ENCODE measurements at places on chromosomes 3 and 15.

GRCh38 chr15:97598353-97598798, 362.1 kb upstream of the ARRDC4 start:
- DNase-seq, result no peak

GRCh38 chr15:80866936-80867335, 87.8 kb downstream of the CEMIP start:
- no peak for DNase-seq

GRCh38 chr3:71050538-71051258, 532.8 kb downstream of the FOXP1 start:
- peak; percentile 93 for DNase-seq

GRCh38 chr15:94286583-94286982, 55.2 kb downstream of the MCTP2 start:
- DNase-seq, result no peak

DNA sequence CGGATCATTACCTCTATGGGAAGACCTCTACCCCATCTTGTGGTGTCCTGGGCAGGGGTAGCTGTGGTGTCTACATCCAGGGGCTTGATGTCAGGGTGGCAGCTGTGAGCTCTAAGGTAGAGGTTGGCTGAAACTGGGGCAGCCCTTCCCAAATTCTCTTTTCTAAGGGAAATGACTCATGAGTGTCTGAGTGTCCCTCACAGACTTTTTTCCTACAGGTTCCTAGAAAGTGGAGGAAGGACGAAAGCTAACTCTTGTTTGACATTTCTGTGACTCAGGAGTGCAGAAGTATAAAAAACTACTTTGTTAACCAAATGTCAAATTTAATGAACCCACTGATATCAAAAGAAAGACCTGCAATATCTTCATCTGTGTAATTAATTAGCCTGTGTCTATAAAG, 481.5 kb downstream of the PDCD6IP start:
- no peak for DNase-seq

- peak; percentile 32 for DNase-seq
These were observed 1.4 kb downstream of the UACA start for GRCh38 chr15:70761931-70762468.

DNA sequence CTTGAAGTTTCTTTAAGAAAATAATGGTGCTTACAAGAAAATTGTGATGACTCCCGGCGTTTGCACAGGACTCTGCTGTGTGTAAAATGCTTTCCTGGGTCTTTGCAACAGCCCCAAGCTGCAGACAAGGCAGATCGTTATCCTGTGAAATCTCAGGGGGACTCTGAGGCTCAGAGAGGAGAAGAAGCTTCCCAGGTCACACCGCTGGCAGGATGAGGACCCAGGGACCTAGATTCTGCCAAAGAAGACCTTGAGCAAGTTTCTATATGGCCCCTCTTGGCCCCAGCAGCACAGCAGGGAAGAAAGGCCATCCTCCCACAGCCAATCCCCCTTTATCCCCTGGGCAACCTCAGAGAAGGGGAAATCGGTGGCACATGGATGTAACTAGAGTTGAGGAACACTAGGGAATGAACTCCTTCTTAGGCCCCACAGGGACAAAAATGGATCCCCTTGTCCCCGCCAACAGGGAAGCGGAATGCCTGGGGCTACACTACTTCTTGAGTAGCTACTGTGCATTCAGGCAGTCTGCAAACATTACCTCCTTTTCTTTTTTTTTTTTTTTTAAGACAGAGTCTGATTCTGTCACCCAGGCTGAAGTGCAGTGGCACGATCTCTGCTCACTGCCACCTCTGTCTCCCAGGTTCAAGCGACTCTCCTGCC, 72.8 kb downstream of the CPN2 start:
- no peak for DNase-seq

DNA sequence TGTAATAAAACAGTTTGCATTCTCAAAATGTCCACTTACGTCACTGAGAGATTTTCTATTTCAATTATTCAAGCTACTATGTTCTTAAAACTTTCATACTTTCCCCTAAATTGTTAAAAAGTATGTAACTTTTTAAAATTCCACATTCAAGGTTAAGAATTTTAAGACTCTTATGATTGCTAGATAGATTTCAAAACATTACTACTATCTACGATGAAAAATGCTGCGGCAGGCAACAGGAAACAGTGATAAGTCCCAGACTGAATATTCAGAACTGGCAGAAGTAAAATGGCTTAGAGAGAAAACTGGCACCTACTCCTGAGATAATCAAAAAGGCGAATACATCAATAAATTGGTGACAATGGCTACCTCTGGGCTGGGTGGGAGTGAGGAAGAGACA, 16.2 kb downstream of the ATP13A3 start:
- no peak for DNase-seq

DNA sequence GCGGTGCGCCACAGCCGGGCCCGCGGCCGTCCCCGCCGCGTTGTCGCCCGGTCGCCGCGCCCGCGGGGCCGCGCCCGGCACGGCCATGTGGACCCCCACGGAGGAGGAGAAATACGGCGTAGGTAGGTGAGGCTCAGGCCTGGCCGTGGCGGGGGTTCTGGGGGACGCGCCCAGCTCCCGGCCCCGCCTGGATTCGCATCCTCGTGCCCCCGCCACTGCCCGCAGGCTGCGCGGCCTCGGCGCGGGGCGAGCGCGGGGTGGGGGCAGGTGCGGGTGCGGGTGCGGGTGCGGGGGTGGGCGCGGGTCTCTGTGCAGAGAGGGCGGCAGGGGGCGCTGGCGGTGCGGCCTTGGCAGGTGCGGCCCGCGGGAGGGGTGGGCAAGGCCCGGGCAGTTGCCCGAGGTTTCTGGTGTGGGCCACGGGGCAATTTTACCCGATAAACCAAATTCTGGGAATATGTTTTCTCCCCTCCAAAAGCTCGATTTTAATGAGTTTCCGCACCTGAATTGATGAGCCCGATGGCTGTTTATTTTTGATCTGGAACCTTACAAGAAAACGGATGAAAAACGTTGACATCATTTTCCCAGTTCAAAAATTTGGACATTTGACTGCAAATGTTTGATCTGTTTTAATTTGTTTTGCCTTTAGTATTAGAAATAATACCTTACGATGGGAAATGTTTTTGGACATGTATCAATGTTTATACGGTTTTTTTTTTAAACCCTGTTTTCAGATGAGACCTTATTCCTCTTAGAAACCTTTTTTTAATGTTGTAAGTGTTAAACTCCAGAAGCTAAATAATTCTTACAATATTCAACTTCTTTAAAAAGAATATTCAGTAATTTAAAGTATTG, 678 bp downstream of the DOCK3 start:
- DNase-seq, result no peak

- no peak for DNase-seq
These were observed 113.9 kb downstream of the SRGAP3 start for GRCh38 chr3:9135526-9135925.

DNA sequence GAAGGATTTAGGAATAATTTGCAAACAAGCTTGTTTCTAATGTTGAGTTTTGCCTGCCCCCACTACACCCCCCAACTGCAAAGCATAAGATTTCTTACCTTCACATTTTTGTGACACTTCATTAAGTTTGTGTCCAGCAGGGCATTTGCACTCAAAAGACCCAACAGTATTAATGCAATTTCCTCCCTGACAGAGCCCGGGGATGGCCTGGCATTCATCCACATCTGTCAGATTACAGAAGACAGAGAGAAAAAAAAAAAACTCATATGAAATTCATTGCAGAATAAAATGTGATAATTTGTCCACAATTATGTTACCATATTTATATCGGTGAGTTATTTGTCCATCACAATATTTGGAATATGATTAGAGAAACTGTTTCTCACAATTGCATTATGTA, 111.5 kb downstream of the FBN1 start:
- DNase-seq, result no peak

- no peak for DNase-seq
These were observed 419.9 kb upstream of the RARB start for GRCh38 chr3:25007974-25008658.

GRCh38 chr3:180401226-180401625, 200.7 kb upstream of the TTC14 start:
- DNase-seq, result no peak

GRCh38 chr15:83444936-83445335, 2.2 kb upstream of the SH3GL3 start:
- no peak for DNase-seq

GRCh38 chr15:64586259-64586870, 126.0 kb downstream of the ZNF609 start:
- DNase-seq, result no peak

GRCh38 chr3:25856902-25857518, 67.1 kb downstream of the OXSM start:
- peak; percentile 92 for DNase-seq

DNA sequence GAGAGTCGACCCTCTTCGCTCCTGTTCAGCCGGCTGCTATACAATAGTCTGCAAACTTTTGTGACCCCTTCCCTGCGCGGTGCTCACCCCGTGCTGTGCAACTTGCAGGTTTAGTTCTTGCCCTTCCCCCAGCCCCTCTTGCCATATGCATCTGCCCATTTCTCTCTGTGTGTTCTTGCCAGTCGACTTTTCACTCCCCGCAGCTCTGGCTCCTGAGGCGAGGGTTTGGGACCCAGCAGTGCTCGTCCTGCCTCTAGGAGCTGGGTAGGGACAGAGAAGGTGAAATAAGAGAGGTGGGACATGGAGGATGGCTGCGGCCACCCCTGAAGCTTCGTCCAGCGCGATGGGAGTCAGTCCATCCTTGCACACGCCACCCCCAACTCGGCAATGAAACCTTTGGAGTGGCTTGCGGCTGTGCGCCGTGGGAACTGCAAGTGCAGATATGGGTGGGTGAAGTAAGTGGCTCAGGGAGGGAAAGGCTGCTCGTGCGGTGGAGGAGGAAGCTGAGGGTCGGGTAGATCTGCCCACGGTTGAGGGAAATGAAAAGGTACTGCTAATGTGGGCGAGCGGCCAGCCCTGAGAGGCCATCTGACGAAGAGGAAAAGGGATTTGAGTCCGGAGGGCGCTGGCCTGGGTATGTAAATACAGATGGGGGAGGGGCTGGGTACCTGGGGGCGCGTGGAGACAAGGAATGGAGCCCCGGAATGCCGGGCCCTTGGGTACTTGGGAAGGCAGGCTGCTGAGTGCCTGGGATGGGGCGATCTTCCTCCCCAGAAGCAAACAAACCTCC, 1.0 kb downstream of the LRRC3B start:
- no peak for DNase-seq

DNA sequence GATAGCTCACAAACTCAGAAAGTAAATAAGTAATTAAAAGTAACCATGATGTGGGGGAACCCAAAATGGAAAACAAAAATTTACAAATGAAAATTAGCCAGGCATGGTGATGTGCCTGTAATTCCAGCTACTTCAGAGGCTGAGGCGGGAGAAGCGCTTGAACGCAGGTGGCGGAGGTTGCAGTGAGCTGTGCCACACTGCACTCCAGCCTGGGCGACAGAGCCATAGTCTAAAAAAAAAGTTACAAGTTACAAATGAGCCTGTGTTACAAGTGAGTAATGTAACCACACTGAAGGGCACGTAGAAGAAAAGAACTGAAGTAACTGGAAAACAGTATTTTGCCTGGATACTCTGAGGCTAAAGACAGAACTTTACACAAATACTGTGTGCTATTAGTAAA, 11.3 kb downstream of the EXOSC7 start:
- no peak for DNase-seq

DNA sequence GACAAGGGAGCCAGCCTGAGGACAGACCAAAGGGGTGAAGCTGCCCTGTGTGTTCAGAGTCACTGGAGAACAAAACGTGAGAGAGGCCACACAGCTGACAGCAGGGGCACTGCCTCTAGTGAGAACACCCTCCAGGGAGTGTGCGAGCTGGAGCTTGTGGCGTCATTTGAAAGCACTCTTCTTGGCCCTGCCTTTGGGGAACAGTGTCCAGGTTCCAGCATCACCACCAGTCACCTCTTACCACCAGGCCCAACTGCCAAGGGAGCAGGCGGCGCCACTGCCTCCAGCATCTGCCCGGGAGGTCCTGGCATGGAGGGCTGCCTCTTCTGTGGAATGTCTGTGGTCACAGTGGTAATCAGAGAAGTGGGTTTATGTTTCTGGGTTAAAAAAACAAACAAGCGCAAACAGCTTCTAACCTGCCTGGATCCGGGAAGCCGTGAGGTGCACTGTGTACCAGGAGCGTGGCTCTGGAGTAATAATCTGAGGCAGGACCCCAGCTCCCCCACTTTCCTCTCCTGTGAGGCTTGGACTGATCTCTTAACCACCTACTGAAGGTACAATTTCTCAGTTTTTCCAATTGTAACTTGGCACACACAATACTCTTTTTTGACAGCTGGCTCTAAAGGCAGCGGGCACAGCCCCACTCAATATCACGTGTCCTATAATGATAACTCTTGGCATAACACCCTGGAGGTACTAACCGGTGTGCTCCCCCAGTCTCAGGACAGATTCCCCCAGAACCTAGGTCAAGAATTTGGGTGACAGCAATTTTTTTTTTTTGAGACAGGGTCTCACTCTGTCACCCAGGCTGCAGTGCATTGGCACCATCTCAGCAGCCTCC, 32.2 kb upstream of the CDCP1 start:
- no peak for DNase-seq

DNA sequence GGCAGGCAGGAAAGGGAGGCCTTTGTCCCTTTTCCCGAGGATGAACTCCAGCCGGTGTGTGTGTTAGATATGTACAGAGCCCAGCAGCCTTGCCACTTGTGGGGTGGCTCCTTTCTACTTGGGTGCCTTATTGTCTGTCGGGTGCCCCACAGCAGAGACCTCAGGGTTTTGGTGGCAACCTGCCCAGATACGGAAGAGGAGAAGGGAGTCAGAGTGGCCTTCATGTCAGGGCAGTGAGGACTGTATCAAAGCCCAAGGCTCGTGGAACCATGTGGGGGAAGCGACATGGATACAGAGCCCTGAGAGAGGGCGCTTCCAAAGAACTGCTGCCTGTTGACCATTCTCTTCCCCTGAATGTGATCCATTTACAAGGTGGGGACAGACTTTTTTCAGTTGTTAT, 166.2 kb downstream of the SLCO3A1 start:
- DNase-seq, result no peak

GRCh38 chr3:52225452-52226228, at the start of gene TLR9:
Gene TLR9 (minus strand): TSS chr3:52225645. CDS start chr3:52225529, 116 bp downstream.
- DNase-seq, result no peak

GRCh38 chr15:81792646-81793045, 253.2 kb downstream of the MEX3B start:
- no peak for DNase-seq

- peak; percentile 77 for DNase-seq
These were observed 9.2 kb downstream of the TMPRSS7 start for GRCh38 chr3:112043621-112044201.

- no peak for DNase-seq
These were observed 15.0 kb upstream of the FBXL22 start for GRCh38 chr15:63582179-63582578.

- DNase-seq, result no peak
These were observed 21.4 kb downstream of the CALML4 start for GRCh38 chr15:68183616-68184315.

DNA sequence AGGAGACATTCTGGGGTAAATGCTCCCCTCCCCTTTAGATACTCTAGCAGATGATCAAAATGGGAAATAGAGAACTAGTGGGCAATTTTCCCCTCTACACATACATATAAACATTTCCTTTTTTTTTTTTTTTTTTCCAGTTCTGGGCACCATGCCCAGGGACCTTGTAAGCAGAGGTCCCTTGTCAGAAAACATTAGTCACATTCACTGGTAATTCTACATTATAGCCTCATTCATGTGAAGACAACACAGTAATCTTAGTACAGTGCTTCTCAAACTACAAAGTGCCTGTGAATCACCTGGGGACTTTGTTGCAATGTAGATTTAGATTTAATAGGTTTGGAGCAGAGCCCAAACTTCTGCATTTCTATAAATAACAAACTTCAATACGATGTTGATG, 60.1 kb upstream of the ACTC1 start:
- peak; percentile 10 for DNase-seq

- DNase-seq, result no peak
These were observed 167.6 kb upstream of the COL8A1 start for GRCh38 chr3:99470841-99471240.

Data from COLO829 (cell line).